ENCODE measurements at places on chromosomes 1 and 21. TPM values are rescaled to one million over a fixed set of nuclear protein-coding genes. Genes with fewer than 3 reads are reported as not detected.
A peak's percentile ranks its signal among the peaks of the same experiment; 100 is the strongest.

The DTL gene
- 57.9 TPM for total RNA-seq

The MKNK1 gene
- total RNA-seq = 36.1 TPM

The FMO4 gene
- total RNA-seq = 0.98 TPM

The MSH4 gene
- total RNA-seq = not detected

DNA sequence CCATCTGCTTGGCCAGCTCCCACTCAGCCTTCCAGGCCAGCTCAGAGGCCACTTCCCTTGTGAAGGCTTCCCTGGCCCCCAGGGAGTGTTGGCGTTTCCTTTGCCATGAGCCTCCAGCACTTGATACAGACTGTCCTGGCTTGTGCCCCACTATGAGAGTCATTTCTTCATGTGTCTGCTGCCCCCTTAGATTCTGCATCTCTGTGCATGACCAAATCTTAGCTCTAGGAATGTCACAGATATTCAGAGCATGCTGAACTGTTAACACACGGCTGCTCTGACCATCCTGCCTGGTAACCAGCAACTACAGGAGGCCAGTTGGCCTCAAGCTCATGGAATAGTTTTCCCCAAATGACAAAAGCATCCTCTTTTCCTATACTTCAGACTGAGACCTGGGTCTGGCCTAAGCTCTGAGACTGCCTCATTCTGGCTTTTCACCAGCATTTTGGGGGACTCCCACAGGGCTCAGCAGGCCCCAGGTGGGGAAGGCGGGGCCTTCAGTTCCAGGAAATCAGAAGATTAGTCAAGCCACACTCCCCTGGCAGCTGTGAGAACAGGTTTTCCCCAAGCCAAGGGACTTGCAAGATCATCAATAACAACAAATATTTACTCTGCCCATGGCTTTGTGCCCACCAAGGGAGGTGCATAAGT, 182.6 kb upstream of the EDN2 start:
- peak; percentile 68 for DNase-seq

DNA sequence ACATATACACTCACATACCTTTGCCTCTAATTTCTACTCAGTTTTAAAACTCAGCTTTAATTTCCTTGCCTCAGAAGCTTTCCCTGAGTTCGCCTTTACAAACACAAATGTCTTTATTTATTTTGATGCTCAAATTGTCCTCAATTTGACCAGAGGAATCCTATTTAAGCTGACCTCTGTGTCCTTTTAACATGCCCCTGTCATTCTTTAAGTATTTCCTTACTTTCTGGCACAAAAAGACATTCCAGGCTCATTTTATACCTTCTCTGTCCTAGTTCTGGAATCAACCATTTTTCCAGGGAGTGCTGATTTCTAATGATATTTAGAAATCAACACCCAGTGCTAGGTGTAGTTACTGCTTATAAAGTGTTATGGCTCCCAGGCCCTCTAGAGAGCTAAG, 82.5 kb downstream of the OSBPL9 start:
- DNase-seq = no peak

DNA sequence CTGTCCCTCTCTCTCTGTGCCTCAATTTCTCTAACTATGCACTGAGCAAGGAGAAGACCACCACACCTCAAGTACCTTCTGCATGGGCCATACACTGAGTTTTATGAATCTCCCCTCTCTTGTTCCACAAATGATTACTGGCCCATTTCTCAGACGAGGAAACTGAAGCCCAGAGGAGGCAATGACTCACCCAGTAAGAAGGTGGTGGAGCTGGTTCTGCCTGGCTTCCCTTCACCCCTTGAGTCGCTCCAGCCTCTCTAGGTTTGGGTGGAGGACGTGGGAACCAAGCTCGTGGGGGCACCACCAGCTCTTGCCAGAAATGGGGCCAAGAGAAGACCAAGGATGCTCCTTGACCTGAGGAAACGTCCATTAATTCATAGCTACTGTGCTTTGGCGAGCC, 21.3 kb upstream of the RUNX3 start:
- DNase-seq = peak; percentile 20

DNA sequence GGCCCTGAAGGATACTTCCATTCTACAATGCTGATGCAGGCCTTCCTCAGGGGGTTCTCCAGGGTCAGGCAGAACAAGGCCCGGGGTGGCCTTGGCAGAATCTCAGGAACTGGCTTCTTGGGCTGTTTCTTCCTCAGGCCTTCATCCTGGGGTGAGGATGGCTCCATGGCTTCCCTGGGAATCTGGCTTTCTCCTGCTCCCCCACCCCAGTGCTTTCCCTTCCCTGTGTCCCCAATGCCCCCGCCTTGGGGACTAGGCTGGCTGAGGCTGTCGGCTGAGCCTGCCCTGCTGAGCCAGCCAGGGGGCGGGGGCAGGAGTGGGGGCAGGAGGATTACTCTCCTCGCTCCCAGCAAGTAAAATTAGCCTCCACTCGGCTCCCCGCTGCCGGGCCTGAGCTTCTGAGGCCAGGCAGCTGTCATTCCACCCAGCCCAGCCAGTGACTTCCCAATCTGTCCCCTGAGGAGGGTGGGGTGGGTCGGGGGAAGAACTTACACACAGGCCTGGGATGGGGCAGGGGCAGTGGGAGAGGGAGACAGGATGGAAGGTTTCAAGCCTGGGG, at the start of gene CACNA1S:
Gene CACNA1S, minus strand, starts transcription at position 254 of the 559 bp plus-strand sequence. Its CDS starts 87 bp downstream, at position 167.
- DNase-seq = no peak

DNA sequence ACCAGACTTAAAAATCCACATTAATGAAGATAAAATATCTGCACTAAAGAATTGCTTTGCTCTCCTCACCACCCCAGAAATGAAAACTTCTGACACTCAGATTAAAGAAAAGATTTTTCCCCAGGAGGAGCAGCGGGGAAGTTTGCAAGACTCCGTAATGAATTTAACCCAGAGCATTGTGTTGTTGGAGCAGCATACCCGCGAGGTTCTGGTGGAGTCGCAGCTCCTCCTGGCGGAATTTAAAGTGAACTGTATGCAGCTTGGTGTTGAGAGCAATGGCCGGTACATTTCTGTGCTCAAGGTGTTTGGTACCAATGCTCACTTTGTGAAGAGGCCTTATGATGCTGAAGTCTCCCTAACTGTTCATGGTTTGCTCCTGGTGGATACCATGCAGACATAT, 46.4 kb downstream of the VPS13D start:
- DNase-seq = peak; percentile 53

DNA sequence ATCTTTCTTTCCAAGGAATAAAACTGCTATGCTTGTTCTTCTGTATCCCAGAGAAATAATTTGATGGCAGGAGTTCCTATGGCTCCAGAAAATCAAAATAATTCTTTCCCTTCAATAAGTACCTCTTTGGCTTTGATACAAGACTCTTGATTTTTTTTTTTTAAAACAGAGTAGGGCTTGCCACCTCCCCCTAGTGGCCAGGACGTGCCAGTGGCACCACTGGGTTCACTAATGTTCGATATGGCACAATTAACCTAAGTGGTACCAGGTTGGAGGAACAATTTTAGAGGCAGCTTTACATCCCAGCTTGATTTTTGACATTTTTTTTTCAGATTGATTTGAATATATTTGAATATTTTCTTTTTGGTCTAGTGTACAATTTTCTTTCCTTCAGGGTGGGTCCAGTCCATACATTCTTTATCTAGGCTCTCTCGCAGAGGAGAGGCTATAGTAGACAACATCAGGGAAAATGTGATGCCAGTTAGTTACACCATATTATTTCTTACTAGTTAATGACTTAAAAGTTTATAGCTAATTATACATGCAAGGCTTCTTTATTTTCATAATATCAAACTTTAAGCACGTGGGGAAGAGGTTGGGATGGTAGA, 330.9 kb downstream of the S1PR1 start:
- DNase-seq = peak; percentile 51

DNA sequence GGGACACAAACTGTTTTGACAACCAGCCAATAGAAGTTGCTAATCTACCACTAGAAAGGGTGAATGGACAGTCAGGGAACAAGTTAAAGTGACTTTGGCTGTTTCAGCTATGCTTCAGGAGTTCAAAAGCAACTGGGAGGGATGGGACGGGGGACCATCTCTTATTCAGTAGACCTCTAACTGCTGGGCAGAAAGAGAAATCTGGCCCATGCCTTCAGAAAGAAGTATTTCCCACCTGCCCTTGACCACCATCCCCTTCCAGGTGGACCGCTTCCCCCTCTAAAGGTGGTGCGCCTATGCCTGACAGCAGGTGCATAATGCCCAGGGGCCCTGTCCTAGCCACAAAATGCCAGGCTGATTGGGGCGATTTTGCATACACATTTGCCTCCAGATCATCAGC, 5.2 kb downstream of the ITPKB start:
- no peak for DNase-seq

DNA sequence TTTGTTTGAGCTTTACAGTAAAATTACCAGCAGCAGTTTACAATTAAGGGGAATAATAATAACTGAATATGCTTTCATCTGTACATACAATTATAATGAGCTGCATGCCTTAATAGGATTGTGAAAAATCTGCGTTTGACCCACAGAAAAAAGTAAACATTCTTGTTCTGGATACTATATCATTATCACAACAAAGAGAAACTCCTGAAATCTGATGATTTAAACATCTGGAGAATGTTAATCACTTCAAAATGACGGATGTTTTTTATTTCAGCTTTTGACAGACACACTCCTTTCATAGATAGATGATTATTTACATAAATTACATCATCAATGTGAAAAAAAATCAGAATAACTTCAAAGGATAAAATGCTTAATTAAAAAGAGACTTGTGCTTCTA, 58.5 kb downstream of the TYW3 start:
- no peak for DNase-seq

Measured in PC-3 (cell line).